ENCODE measurements at places on chromosomes 12 and 14.

DNA sequence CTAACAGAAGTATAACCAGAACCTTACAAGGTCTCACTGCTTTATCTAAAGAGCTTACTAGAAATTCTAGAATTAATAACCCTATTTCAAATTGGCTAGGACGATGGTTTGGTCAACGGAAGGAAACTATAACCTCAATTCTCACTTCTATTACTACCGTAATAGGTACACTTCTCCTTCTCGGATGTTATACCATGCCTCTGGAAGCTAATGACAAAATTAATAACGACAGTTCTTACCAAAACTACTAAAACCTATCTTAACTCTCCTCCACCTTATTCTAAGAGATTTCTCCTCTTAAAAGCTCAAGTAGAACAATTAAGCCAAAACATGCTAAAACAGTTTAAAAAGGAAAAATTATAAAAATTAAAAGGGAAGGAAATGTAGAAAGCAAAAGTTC lies 23.7 kb upstream of the UBC start:
- no peak for DNase-seq

DNA sequence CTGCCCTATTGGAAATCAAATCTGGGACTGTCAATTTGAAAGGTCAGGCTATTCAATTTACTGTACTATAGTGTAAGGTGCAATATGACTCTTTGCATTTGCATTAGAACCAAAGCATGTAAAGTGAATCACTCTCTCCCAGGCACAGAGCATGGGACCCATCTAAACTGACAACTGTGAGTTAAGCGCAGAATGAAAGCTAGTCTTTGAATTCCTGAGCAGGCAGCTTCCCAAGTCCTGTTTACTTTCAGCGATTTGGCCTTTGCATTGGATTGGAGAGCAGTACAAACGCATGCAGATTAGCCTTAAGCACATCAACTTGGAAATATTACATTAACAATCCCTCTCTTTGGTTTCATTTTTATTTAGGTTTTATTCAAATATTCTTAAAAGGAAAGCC lies 74.6 kb downstream of the RERG start:
- no peak for DNase-seq

DNA sequence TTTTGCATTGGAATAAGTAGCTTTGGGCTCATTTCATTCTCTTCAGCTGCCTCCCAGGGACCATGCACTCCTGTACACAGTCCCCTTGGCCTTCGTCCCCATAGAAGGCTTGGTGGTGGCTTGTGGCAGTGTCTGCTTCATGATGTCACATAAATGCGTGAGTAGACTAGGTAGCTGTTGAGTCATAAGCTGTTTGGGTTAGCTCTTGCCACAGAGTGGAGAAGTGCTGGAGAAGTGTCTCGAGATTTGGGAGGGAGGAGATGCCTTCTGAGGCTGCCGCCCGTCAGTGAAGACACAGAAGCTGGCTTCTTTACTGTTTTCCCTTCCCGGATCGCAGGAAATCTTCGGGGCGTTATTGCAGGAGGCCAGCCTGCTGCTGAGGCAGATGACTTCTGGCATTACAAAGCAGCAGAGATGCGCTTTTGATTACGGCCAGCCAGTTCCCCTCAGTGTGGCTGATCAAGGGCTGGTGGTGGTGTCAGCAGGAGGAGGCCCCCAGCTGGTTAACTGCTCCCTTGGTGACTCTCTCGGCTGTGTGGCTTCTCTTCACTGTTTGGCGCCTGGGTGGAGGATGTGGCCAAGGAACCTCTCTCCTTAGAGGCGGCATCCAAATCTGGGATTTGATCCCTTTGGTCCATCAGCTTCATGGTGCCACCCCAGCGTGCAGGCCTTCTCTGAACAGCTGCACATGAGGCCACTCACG lies 67.6 kb downstream of the AACS start:
- peak; percentile 15 for DNase-seq

GRCh38 chr12:41950455-41950854 lies 194.2 kb downstream of the GXYLT1 start:
- no peak for DNase-seq

DNA sequence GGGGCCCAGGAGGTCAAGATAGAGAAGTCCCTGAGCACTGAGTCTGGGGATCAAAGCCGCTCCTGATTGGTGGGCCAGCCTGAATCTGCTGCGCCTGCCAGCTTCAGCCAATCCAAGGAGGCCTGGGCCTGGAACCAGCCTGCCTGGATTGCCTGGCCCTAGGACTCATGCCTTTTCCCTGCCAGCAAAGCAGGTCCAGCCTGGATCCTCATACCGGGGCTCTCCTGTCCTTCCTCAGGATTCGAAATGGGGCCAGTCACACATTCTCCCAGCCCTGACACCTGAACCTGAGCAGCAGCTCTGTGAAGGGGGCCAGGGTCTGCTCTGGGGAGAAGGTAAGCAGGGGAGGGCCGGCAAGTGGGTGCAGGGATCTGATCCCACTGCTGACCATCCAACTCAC lies 81.9 kb downstream of the NINJ2 start:
- DNase-seq = no peak

DNA sequence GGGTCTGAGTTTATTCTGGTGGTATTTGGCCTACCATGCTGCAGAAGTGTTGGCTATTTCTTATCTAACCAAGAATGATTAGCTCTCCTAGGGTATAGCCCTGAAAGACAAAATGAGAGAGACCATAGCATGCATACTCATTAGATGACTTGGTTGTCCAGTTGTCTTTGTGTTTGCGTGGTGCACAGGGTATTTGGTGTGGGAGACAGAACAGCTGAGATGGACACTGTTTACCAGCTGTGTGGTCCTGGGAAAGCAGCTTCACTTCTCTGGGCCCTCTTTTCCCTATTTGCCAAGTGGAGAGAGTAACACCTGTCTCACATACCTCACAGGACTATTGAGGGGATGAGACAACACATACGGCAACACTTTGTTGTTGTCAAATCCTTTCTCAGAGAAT lies 95.6 kb downstream of the SLC8A3 start:
- DNase-seq = no peak
